PC-9 (cell line): ENCODE measurements at places on chromosomes 1 and 21. TPM values are rescaled to one million over a fixed set of nuclear protein-coding genes. Genes with fewer than 3 reads are reported as not detected.

DNA sequence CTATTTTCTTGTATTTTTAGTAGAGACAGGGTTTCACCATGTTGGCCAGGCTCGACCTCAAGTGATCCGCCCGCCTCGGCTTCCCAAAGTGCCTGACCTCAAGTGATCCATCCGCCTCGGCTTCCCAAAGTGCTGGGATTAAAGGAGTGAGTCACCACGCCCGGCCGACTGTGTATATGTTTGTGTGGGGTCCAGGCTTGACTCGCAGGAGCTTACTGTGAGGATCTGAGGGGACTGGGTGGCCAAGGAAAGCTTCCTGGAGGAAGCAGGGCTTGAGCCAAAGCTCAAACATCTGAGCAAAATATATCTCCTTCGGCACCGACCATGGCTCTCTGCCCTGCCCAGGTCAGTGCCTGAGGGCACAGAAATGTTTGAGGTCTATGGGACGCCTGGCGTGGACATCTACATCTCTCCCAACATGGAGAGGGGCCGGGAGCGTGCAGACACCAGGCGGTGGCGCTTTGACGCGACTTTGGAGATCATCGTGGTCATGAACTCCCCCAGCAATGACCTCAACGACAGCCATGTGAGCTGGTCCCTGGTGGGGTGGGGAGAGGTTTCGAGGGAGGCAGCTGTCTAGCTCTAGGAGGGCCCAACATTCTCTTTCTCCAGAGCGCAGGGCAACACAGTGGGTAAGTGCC is 10.5 kb downstream of the PADI3 start:
- H3K27me3 ChIP-seq: no peaks in the 10 kb centered on the region
- no peaks in the 10 kb centered on the region for H3K4me1 ChIP-seq
- H3K27ac ChIP-seq: no peak overlapping the region
- DNase-seq: no peak
- H3K36me3 ChIP-seq: no peaks in the 10 kb centered on the region

Gene PLEKHA6
- 52.0 and 53.1 TPM in 2 replicates for total RNA-seq

Gene CD34
- total RNA-seq: not detected in 2 replicates

DNA sequence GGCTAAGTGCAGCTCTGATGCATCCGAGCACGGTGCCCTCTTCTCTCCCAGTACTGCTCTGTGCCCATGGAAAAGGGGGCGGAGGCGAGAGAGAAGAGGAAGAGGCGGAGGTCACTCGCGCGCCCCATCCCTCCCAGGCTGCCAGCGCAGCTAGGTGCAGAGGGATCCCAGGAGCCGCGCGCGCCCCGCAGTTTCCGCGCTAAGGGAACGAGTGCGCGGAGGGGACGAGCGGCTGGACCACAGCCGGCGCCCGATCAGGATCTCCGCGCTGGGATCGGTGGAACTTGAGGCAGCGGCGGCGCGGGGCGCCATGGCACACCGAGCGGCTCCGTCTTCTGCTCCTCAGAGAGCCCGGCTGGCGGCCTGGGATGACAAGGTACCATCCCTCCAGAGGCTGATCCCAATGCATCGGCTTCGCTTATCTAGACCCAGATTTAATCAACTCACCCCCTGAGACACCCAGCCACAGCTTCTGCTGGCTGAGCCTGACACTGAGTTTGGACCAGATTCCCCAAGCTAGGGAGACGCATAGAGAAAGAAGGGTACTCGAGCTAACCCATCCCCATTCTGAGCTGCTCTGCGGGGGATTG is at the start of gene PTGFR:
PTGFR (plus strand) TSS at position 114 of the 590 bp plus-strand sequence. CDS start 1,770 bp downstream, outside the sequence.
- peak within 1 kb of the TSS; percentile 55; the same call in 1 of the 2 replicates for H3K4me3 ChIP-seq
- no peak within 1 kb of the TSS for H3K27ac ChIP-seq
- peak; percentile 21 for DNase-seq
- H3K27me3 ChIP-seq: peaks cover 11% of the 10 kb centered on the region; the same call in 1 of the 2 replicates
- peaks cover 8% of the 10 kb centered on the region; the same call in 1 of the 2 replicates for H3K4me1 ChIP-seq

- H3K27ac ChIP-seq: peak overlapping the region; percentile 84
- H3K4me1 ChIP-seq: peaks cover 52% of the 10 kb centered on the region
- H3K4me3 ChIP-seq: no peak overlapping the region; the same call in 1 of the 2 replicates
- no peaks in the 10 kb centered on the region for H3K27me3 ChIP-seq
Observed at GRCh38 chr1:221887415-221887746, 145.5 kb upstream of the DUSP10 start.
